ENCODE measurements at places on chromosomes 16 and 17.

GRCh38 chr16:87492291-87492630, 563 bp downstream of the ZCCHC14 start:
- no peak for DNase-seq

DNA sequence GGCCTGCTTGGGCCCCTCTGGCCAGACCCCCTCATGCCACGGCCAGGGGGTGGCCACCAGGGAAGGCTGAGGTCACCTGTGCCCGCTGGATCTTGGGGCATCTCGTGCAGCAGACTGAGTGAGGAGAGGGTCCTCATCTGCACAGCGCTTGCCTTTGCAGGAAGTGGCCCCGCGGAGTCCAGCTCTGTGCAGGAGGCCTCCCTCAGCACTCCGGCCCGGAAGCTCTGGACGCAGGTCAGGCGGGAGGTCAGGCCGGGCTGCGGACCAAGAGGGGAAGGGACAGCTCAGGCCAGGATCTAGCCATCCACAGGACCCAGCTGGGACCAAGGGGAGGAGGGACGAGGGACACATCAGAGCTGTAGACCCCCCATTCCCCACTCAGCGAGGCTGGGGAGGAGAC, 72.4 kb downstream of the LITAF start:
- no peak for DNase-seq

GRCh38 chr16:69435977-69436820, 11.8 kb downstream of the CYB5B start:
- no peak for DNase-seq

GRCh38 chr17:27918498-27918897, 25.3 kb upstream of the LYRM9 start:
- no peak for DNase-seq

- DNase-seq, result no peak
Observed at GRCh38 chr16:27364493-27365141, 37.4 kb upstream of the IL21R start.

DNA sequence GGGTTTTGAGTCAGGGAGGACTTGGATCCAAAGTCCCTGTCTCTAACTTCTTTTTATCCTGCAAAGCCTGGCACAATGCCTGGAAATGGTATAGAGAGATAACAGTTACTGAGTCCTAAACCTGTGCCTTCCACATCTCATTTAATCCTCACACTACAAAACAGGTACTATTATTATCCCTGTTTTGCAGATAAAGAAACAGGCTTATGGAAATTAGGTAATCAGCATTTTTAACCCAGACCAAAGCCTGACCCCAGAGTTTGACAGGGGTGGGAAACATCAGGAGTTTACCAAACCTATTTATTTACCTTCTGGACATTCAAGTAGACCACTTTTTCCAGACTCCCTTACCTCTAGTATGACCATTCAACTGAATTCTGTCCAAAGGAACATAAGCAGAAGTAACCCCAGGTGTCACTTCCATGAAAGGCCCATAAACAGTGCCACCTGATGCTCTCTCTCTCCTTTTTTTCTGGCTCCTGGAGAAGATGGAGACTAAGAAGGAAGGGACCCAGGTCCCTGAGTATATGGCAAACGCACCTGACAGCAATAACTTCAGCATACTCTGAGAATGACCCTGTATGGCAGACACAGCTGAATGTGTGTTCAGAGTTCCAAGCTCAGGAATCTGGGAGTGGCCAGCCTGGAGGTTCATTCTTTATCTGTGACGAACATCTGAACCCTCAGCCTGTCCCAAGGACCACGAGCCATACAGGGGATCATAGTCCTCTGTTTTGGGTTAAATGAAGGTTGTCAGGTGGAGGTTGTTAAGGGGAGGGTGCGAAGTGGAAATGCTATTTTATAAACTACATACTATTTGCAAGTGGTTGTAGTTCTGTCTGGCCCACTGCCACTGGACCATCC, 62.7 kb downstream of the HLF start:
- no peak for DNase-seq

DNA sequence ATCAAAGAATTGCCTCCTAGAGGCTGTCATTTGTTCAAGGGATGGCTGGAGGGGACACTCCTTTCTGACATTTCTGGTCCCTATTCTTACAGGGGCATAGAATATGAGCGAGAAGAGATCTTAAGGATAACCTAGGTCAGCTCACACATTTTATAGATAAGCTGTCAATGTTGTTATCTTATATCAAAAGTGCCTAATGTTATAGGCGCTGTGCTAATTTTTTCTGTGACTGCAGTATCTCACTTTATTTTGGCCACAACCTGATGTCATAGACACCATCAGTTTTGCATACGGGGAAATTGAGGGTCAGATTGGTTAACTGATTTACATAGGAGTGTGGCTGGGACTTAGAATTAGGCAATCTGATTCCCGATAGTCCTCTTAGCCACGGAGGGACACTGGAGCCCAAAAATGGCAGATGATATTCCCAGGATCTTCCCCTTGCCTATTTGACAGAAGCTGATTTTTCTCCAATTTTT, 1.2 kb downstream of the CPD start:
- no peak for DNase-seq

GRCh38 chr17:41340494-41340893, 10.1 kb downstream of the KRT33A start:
- no peak for DNase-seq

DNA sequence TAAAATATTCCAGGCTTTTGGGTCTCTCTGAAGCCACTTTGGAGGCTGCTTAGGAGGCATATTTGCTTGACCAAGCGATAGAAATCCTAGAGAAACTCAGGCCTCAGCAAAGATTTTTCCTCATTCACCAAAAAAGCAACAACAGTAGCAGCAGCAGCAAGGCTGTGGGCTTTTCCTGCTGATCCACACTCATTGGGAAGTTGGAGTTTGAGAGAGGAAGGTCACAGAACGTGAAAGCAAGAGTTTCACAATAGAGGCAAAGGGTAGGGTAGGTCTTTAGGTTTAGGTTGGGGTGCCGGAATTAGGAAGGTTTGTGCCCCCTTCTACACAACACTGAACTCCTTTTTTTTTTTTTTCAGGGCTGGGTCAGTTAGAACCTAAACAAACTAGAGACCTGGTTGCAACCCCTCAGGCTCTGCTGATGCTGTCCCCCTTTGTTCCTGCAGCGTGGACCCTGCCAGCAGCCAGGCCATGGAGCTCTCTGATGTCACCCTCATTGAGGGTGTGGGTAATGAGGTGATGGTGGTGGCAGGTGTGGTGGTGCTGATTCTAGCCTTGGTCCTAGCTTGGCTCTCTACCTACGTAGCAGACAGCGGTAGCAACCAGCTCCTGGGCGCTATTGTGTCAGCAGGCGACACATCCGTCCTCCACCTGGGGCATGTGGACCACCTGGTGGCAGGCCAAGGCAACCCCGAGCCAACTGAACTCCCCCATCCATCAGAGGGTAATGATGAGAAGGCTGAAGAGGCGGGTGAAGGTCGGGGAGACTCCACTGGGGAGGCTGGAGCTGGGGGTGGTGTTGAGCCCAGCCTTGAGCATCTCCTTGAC, 2.0 kb downstream of the TMUB2 start:
- no peak for DNase-seq

DNA sequence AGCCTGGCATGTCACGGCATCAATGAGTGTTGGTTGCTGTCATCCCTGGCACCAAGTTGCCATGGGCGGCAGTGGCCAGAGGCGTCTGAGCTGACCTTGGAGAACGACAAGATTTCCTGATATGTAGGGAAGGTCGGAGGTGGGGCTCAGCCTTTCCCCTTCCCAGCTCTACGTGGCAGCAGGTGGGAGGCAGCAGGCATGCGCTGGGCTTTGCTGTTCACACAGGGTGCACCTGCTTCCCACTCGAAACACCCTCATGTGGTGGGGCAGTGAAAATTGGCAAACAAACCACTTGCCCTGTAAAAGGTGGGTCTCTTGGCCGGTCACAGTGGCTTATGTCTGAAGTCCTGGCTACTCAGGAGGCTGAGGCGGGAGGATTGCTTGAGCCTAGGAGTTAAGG, 12.3 kb upstream of the TFAP4 start:
- no peak for DNase-seq

DNA sequence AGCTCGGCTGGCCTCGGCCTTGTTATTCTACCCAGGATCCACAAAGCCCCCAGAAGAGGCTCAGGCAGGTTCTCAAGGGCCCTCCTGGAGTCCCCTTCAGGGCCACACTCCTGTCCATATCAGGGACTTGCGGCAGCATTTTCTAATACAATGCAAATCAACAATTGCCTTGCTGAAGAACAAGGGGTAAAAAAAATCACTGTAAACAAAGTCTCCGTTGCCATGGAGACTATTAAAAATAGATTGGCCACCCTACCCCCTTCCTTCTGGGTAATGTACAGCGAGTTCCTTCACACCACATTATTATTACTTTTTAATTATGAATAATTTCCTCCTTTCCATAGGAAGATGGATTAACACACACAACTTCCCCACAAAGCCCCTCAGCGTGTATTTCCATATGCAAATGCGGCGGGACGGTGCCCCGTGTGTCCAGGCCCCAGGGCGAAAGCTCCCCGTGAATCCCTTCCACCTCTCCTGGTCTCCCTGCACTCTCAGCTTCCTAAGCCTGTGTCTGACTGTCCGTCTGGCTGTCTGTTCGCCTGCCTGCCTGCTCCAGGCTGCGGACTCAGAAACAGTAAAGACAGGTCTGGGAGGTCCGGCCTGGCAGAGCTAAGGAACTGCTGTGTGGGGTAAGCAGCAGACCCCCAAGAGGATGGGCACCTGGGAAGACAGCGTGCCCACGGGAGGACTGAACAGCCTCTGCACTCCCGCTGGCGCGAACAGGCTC, 196.6 kb downstream of the RBFOX3 start:
- no peak for DNase-seq

- DNase-seq, result no peak
Observed at GRCh38 chr17:76174037-76174436, 33.0 kb upstream of the FOXJ1 start.

DNA sequence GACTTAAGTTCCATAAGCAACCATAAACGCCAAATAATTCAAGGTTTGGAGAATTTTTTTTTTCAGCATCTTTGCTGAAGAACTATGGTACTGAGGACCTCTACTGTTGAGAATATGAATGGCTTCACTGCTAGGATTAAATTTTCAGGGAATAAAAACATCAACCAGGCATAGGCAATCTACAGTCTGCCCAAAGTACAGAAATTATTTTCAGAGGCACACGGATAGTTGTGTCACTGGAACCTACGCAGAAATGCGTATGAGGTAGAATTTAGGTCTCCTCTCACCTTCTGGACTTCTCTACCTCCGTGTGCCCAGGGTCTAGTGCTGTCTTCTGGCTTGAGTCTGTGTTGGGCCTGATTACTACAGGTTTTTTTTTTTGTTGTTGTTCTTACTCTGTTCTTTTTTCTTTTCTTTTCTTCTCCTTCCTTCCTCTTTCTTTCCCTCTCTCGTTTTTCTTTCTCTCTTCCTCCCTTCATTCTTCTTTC, 39.7 kb downstream of the NACA2 start:
- no peak for DNase-seq

DNA sequence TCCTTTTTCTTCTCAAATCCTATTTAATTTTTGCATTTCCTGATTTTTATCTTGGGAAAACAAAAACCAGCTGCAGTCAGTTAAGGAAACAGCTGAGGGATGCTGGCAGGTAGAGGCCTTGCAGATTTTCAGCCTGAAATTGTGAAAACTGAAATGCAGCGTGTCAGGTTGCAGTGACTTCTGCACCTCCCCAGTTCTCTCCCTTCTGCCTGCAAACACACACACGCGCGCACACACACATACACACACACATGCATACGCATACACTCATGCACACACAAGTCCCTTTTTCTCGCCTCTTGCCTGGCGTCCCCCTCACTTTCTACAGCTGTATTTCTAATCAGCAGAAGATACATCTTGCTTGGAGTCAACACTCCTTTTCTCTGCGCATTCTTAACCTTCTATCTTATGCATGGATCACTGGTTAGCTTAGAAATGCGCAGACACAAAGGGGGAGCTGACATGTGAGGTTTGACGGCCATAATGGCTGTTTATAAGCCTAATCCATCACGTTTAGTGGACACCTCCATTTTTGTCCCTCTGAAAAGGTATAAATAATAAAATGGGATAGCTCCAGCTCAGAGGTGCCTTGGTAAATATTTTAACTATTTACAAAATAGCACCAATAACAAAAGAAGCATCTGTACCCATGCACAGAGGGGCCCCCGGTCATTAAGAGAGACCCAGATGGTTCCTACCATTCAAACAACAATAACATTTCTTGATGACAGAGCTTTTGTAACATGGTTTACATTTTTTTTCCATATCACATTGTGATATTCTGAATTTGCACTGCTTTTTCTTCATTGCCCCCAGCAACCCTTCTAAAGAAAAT, 392.1 kb upstream of the SALL1 start:
- no peak for DNase-seq

DNA sequence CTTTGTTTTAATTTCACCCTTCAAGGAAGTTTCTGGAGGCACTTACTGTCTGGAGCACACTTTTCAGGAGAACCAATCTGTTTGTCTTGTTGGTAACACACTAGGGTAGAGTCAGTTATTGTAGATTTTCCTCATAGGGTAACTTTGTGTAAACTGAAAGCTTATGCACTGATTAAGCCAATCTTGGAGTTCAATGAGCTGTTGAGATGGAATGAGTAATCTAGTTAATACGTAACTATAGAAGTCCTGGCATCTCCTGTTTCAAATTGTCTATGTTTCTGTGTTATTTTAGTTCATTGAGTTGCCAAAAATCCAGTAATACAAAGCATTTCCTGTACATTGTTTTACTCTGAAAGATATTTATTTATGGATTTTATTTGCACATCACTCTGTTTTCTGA, 111.6 kb upstream of the HAS3 start:
- no peak for DNase-seq

- no peak for DNase-seq
Observed at GRCh38 chr16:10300905-10301304, 85.0 kb upstream of the ATF7IP2 start.

DNA sequence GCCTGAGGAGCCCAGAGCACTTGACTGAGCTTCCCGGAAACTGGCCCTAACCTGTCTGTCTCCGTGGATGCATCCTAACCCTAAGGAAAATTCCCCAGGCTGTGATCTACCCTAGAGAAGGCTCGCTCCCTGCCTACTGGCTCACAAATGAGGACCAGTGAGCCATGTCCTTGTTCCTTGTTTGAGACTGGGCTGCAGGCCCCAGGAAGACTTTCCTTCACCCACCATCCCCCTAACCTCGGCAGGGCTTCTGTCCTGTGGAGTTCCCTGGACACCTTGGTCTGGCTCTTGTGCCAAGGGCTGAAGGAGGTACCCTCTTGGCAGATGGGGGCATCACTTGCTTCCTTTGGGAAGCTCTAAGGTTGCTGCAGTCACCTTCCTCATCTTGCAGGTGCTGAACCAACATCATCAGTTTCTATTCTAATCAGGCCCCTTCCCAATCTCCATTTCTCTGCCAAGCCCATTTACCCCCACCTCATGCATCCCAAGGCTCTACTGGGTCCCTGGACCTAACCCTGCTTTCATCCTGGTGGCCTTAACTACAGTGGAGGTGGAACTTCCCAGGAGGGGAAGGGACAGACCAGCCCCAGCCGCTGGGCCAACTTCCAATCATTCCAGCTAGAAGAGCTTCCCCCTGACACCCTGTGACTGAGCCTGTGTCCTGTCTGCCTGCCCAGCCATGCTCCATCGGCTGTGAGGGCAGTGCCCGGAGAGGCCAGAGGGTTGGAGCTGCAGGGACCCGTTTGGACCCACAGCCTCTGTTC, 12.4 kb downstream of the RNF40 start:
- DNase-seq, result no peak

GRCh38 chr16:64773184-64773583, 348.7 kb downstream of the CDH11 start:
- no peak for DNase-seq

- DNase-seq, result no peak
Observed at GRCh38 chr17:64096037-64096436, 33.9 kb downstream of the ERN1 start.

- no peak for DNase-seq
Observed at GRCh38 chr16:27774779-27775178, 224.8 kb downstream of the KATNIP start.
